Activated naive CD4-positive, alpha-beta T cell treated with anti-CD3 and anti-CD28 coated beads for 36 hours (primary cell): ENCODE measurements at places on chromosomes 13 and 19. TPM values are rescaled to one million over a fixed set of nuclear protein-coding genes. Genes with fewer than 3 reads are reported as not detected.

Gene CALR3
- not detected for total RNA-seq

Gene STOML3
- total RNA-seq, result not detected

Gene MAB21L1
- not detected for total RNA-seq

Gene MTUS2
- not detected for total RNA-seq

Gene ZNF227
- total RNA-seq, result 17.9 TPM

Gene ZNF490
- total RNA-seq, result 3.9 TPM

Gene PSG1
- not detected for total RNA-seq

Gene PARP4
- total RNA-seq, result 10.1 TPM

Gene C19orf81
- 1.5 TPM for total RNA-seq

GRCh38 chr19:4365341-4365740, 22.0 kb downstream of the MPND start:
- DNase-seq, result no peak

DNA sequence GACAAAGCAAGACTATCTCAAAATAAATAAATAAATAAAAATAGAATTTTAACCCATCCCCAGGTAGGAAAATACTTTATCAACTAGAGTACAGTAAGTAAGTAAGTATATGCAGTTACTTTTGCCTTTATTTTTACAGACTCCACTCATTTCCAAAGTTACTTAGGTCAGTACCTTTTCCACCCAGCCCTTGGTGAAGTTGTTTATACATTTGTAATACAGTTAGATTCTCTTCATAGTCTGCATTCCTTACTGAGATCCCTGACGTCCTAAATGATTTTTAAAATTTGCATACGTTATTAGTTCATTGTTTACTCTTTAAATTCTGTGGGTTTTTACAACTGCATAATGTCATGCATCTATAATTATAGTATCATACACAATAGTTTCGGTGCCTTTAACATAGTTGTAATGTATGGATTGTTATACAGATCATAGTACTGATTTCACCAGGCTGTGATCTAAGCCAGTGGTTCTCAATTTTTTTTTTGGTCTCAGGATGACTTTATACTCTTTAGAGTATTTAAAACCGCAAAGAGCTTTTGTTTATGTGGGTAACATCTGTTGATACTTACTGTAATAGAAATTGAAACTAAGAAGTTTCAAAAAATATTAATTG, 10.4 kb downstream of the SETDB2 start:
- DNase-seq, result no peak

DNA sequence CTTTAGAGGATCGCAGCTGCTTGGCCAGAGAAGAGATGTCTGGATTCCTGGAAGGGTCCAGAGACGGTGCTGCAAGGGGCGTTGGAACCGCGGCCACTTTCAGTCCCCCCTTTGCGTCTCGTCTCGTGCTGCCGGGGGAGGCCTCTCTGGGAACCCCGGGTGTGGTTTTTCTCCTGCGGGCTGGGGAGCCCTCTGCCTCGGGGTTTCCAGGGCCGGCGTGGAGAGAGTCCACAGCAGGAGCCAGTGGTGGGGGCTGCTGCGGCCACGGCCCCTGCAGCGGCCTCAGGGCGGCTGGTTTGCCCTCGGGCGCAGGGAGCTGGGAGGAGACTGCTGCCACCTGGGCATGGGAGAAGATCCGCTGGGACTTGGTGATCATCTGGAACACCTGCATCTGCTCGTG, 28.5 kb downstream of the ZNF541 start:
- no peak for DNase-seq

DNA sequence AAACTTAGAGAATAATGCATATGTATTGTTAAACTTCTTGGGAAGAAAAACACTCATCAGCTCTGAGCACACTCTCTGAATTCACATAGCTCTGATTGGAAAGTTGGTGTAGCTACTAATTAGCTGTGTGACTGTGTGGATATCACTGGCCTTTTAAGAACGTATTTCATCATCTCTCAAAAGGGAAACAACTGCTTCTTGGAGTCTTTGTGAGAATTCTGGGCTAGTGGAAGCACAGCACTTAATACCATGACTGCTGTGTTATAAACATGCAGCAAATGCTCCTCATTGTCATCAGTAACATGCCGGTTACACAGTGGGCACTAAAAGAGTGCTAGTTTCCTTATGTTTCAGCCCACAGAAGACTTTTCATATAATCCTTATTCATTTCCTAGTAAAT, 220.9 kb upstream of the CSNK1A1L start:
- no peak for DNase-seq

GRCh38 chr19:6392221-6393073, 517 bp downstream of the GTF2F1 start:
- DNase-seq, result no peak

- no peak for DNase-seq
Observed at GRCh38 chr19:46373491-46374359, 26.8 kb downstream of the PPP5C start.

DNA sequence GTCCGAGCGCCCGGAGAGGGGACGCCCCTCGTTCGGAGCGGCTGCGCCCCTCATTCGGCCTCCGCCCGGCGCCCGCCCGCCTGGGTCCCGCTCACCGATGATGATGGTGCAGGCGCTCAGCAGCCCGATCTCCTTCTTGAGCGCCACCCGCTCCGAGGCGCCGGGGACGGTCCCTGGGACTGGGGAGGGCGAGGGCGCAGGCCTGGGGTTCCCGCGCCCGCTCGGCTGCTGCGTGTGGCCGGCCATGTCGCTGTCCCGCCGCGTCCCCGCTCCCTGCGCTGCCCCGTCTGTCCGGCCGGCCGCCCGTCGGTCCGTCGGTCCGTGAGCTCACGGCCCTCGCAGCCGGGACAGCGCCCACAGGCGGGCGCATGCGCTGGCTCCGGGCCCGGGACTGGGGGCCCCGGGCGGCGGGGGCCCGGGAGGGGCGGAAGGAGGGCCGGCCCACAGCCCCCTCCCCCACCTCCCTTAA, at the start of gene SLC7A10:
Gene SLC7A10 (minus strand): TSS at position 393 of the 469 bp plus-strand sequence. CDS start 147 bp downstream, at position 246.
- no peak for DNase-seq

DNA sequence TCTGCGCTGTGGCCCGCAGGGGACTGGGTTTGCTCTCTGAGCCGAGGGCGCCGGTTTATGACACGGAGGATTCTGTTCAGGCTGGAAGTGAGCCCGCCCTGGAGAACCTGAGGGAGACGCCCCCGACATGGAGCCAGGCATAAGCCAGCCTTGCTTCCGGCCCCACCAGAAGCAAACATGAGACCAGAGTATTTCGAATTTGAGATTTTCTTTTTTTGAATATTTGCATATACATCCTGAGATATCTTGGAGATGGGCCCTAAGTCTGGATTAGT, 72.9 kb downstream of the KDM4B start:
- no peak for DNase-seq

DNA sequence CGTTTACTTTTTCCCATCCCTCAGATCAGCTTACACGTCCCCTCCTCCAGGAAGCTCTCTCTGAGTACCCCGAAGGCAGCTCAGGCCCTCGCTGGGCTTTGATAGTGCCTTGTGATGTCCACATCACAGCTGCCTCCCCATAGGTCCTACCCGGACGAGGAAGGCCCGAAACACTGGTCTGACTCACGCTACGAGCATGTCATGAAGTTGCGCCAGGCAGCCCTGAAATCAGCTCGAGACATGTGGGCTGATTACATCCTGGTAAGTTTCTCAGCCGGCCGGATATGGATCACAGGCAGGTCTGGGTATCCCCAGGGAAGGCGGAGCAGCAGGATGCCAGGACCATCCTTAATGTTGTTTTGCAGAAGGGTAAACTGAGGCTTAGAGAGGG, 4.8 kb downstream of the COLGALT1 start:
- DNase-seq, result no peak

GRCh38 chr13:80778297-80778696, 437.4 kb upstream of the SPRY2 start:
- DNase-seq, result no peak

GRCh38 chr19:7792281-7792680, 29.2 kb downstream of the CLEC4M start:
- no peak for DNase-seq

DNA sequence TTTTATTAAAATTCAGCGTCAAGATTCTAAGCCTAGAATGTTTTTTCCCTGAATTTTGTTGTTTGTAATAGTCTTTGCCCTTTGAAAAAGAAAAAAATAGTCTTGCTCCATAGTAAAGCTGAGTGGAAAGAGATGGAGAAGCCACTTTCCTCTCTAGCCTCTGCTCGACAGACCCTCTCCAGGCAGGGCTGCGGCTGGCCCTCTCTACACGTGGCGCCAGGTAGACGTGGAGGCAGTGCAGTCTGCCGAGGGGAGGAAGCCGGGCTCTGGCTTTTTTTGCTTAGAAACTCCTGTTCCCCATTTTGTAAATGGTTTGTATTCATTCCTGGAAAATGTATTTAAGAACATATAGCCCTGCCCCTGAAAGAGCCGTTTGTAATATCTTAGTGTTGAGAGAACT, 35.3 kb downstream of the MPHOSPH8 start:
- no peak for DNase-seq

GRCh38 chr19:7904074-7905020, 670 bp downstream of the MAP2K7 start:
- DNase-seq, result peak; percentile 69

GRCh38 chr13:33743438-33744368, 74.2 kb upstream of the RFC3 start:
- peak; percentile 30 for DNase-seq

DNA sequence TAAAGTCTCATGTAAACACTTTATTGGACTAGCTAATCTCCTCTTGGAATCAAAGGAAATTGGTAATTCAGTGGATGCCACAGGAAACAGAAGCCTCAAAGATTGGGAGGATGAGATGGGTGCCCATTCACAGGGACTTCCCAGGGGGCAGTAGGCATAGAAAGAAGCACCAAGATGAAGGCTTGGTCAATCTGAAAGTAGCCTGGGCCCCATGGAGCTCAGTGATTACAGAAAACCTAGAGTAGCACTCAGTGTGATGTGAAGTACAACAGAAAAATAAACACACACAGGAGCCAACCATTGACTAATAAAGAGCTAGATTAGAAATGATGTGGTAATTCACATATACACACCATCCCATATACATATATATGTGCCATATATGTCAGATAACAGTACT, 560.6 kb downstream of the TBC1D4 start:
- no peak for DNase-seq

- DNase-seq, result no peak
Observed at GRCh38 chr13:112819111-112819510, 129.3 kb downstream of the ATP11A start.

DNA sequence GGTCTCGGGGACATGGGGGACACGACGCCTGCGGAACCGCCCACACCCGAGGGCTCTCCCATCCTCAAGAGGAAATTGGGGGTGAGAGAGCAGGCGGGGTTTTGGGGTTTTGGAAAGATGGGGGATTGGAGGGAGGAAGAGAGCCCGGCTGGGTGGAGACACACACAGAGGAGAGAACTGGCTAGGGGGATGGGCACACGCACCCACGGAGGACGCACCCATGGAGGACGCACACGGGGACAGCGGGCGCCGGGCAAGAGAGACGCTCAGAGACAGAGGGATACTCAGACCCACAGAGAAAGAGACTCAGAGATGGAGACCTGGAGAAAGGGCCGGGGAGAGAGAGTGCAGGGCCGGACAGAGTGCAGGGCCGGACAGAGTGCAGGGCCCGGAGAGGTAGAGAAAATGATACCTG, 52.1 kb downstream of the MAP4K1 start:
- no peak for DNase-seq

GRCh38 chr13:51873837-51874236, 12.1 kb downstream of the CCDC70 start:
- DNase-seq, result no peak
